Anterior cingulate cortex (tissue), 58 donors: ENCODE measurements at places on chromosomes 3 and 15.

DNA sequence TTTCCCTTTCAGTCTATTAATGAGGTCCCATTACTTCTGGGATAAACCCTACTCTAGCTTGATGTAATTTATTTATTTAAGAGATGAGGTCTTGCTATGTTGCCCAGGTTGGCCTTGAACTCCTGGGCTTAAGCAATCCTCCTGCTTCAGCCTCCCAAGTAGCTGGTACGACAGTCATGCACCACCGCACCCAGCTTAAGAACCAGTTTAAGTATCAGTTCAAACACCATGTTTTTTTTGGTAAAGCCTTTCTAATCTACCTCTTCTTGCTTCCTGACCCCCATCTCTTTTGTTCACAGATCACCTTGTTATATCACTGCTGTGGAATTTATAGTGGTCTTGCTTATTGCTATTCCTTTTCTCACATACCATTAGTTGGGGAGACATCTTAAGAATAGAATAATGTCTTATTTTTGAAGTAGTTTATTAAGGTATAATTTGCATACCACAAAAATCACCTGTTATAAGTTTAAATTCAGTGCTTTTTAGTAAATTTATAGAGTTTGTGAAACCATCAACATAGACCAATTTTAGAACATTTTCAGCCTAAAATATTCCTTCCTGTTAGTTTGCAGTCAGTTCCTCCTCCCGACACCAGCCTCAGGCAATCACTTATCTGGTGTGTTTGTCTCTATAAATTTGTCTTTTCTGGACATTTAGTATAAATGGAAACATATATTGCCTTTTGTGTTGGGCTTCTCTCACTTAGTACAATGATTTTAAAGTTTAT lies 257.9 kb downstream of the PDCD6IP start:
- no peak for DNase-seq

DNA sequence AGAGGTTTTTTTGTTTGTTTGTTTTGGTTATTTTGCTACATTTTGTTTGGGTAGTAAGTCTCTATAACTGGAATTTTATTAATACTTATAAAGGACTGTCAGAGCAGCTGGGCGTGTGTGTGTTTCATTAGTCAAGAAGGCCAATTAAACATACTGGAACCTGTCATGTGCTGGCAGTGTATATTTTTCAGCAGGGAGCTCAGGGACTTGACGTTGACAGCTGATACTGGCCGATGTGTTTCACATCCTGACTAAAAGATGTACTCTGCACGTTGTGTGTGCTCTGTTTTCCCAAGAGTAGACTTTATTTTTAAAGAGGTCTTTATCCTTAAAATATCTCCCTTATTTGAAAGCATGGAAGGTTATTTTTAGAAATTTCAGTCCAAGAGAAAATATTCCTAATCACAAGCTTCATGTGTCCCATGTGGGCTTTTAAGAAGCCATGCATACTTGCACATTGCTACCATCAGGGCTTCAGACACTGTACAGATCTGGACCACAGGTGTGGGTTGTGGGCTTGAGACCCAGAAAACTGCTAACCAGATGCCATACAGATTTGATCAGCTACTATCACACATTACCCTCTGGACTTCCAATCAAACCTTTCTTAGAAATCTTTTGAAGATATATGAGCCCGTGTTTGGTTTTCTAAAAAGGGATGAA lies 135.9 kb downstream of the FEZF2 start:
- DNase-seq: no peak

DNA sequence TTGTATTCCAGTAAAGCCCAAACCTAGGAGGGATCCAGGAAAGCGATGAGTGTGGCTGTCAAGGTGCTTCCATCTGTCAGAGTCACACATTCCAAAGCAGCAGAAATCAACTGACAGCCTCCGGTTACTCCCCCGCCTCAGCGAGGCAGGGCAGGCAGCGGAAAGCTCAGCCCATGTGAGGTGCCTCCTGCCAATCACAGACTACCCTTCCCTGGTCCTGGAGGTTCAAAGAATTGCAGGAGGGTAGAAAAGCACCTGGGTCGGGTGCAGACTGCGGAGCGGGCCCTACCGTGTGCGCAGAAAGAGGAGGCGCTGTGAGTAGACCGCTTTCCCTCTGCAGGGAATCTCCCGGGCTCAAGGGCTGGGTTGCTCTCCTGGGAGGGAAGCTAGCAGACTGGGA lies at the start of gene UPK1B:
Gene UPK1B (plus strand): TSS at position 274 of the 400 bp plus-strand sequence. CDS start 13,144 bp downstream, outside the sequence.
- no peak for DNase-seq

DNA sequence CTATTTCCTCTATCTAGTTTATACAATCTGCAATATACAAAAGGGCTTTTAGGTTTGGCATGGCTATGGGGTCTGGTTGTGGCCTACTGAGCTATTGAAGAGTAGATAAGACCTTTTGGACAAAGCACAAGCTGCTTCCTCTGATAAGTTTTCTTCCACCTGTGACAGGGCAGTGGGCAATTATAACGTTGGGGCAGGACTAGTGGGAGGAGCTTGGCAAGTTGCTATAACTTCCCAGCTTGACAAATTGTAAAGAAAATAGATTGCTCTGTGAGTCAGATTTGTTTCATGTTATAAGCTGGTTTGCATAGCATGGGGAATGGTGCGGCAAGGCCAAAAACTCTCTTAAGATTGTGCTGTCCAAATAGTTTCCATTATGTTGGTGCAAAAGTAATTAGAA lies 64.9 kb downstream of the SLC7A14 start:
- DNase-seq: no peak

- no peak for DNase-seq
Measured at GRCh38 chr3:66488492-66488891, 12.3 kb downstream of the LRIG1 start.

DNA sequence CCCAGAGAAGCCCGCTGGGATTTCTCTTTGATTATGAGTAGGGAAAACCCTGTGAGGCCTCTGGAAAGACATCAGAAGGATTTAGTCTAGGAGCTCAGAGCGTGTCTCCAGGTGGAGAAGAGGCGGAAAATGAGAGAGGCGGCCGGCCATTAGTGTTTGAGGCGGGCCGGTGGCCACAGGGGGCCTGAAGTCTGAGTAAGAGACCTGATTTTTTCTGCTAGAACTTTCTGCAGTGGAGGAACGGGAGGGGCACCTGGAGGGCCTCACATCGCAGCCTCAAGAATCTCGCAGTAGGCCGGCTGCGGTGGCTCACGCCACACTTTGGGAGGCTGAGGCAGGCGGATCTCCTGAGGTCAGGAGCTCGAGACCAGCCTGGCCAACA lies 28.5 kb downstream of the KLHDC8B start:
- no peak for DNase-seq

DNA sequence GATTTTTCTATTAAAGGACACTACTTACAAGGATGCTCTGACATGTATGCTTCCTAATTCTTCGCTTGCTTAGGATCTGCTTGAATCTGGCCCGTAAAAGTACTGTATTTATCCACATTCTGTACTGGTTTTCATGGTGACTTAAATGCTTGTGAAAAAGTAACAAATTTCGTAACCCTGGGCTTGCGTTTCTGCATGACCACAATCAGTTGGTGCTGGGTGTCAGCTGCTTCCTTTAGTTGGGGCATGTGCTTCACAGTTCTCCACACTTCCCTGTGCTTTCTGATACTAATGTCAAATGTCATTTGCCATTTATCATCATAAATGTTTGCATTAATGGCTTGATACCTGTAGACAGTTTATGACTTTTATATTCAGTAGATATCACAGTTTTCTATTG lies 218.4 kb upstream of the MLF1 start:
- DNase-seq: no peak

GRCh38 chr3:83515123-83515522 lies 1443.7 kb upstream of the CADM2 start:
- no peak for DNase-seq

DNA sequence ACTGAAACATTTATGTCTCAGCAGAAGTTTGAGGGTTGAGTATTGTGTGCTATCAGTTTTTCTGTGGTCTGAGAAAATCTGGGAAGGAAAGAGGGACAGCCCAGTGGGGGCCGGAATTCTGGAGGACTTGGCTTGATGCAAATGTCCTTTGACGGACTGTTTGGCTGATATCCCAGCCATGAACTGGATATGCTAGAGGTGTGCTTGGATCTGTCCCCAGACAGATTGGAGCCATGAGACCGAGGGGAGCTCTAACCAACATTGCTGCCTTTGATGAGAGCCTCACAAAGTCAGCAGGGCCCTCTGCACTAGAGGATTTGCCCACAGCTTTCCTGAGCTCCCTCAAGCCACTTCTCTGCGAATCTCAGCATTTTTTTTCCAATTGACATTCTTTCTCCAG lies 405.6 kb downstream of the NTRK3 start:
- DNase-seq: no peak

DNA sequence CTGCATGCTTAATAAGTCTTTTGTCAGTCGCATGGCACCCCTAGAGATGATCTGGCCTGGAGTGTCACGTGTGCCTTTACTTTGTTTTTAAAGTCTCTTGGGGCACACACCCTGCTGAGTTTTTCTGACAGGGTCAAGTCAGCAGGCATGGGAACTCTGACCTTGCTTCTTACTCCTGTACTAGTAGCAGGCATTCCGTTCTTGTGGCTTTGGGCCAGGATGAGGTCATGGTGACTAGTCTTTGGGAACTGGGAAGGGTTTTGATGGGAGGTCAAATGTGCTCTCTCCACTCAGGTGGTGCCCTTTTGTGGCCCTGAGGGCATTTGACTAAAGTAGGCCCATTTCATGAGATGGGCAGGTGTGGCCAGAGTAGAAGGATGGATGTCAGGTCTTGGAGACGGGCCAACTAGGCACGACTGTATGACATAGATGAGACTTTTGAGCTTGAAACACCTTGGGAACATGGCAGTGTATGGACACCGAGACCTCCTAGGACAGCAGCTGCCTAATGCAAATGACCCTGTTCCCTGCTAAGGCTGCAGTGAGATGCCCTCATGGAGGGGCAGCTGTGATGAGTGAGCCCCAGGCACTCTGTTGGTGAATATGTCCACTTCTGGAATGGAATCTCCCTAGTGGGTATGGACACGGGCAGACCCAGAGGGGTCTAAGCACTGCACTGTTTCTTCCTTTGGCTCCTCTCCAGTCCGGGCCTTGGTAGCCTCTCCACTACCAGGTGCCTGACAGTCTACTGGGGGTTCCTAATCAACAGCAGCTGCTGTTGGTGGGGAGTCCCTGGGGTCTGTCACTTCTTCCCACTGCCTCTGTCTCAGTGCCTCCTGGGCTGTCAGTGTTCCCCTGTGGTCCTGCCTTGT lies 16.4 kb downstream of the SRPRB start:
- DNase-seq: no peak

GRCh38 chr15:79381593-79381992 lies 50.5 kb upstream of the MINAR1 start:
- DNase-seq: no peak

DNA sequence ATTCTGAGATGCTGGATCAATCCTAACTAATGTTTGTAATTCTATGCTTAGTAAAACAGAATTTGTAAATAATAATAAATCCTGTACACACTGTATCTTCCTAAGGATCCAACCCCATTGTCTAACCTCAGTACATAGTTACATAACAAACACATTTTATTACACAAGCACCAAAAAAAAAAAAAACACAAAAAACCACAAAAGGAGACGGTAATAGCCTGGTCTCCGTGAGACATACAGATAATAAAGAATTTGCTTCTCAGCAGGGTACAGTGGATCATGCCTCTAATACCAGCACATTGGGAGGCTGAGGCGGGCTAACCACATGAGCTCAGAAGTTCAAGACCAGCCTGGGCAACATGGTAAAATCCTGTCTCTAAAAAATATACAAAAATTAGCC lies 558.7 kb downstream of the MAGI1 start:
- DNase-seq: no peak

GRCh38 chr3:60444898-60445437 lies 806.3 kb downstream of the FHIT start:
- DNase-seq: no peak

DNA sequence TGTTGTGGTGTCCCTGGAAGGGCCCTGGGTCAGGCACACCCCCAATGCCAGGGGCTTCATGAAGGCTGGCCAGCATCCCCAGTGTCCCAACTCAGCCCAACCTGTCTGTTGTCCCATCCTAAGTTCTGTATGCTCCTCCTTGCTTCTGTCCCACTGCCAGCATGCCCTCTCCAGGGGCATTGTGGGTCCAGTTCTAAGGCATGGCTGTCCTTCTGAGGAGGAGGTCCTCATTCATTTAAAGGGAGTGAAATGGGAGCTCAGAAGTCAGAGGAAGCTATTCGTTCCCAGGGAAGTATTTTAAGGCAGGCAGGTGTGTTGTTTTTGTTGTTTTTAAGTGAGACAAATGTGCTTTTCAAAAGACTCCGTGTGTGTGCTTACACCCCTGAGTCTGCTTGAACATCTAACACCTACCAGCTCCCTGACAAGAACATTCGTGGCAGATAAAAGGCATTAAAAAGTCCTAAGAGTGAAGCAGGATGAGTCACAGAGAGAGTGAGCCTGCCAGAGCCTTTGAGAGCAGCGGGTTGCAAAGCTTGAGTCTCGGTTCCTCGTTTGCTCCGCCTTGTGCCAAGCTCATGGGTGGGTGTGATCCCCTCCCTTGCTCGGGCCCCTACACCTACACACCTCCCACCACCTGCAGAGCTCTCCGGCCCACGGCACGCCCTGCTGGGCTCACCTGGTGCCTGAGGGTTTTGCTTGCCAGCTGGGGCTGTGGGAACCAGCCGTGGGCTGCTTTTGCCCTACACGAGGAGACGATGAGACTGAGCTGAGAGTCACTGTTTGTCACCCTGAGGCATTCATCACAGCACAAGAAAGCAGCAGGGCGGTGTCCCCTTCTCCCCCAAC lies 183.4 kb upstream of the TOPAZ1 start:
- DNase-seq: no peak

- no peak for DNase-seq
Measured at GRCh38 chr15:58398071-58398470, 33.7 kb upstream of the LIPC start.

DNA sequence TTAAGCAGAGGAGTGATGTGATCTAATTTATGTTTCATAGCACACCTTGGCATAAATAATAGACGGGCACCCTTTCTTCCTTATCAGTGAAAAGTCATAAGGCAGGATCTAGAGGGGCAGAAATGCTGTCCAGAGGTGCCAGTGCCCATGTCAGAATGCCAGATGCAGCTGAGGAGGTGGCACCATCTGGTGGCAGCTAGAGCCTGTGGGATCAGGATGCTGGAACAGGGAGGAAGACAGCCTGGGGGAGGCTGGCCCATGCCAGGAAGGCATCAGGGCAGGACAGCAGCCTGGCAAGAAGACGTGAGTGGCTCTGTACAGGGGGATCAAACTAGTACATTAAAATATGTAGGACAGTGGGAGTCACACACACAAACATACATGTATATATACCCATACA lies 16.5 kb downstream of the MYH15 start:
- no peak for DNase-seq

DNA sequence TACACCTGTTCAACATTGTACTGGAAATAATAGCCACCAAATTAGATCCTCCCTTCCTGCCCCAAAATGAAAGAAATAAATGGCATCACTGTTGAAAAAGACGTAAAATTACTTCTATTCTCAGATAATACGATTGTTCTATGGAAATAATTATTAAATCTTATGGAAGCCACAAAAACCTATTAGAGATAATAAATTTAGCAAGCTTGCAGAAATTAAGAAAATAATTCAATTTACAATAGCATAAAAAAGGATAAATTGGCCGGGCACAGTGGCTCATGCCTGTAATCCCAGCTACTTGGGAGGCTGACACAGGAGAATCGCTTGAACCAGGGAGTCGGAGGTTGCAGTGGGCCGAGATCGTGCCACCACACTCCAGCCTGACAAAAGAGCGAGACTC lies 57.8 kb downstream of the PPCDC start:
- no peak for DNase-seq

GRCh38 chr3:64539451-64540196 lies 148.2 kb downstream of the ADAMTS9 start:
- no peak for DNase-seq
